ENCODE measurements at places on chromosomes 13 and 19. TPM values are rescaled to one million over a fixed set of nuclear protein-coding genes. Genes with fewer than 3 reads are reported as not detected.

ZNF667 gene
- total RNA-seq = 12.9 TPM

DNA sequence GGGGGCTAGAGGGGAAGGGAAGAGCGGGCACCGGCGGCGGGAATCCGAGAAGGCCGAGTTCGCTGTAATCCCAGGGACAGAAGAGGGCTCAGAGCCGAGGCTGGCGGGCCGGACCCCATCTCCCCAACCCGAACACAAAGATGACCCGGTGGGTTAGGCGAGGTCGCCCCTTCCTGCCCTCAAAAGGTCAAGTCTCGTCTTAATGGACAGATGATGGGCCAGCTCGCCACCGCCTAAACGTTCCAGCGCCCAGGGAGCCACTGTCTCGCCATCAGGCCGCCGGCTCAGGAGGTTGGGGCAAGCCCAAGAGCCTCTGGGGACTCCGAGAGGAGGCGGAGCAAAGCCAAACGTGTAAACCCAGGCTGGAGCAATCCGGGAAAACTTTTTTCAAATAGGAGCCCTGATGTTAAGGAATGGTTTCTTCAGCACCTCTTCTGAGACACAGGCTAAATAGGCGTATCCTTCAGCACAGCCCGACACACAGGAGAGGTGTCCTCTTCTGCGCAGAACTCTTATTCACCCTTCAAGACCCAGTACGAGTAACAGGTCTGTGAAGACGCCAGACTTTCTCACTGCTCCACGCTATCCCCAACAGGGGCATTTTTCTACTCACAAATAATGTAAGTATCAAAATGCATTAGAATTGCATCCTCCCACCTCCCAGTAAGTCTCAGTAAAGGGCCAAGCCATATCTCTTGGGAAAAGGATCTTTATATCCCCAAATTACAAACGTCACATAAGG, 6.3 kb upstream of the POU4F1 start:
- H3K36me3 ChIP-seq = no peaks in the 10 kb centered on the region
- H3K27me3 ChIP-seq = peaks cover 74% of the 10 kb centered on the region
- H3K4me3 ChIP-seq = peak overlapping the region; percentile 27
- H3K4me1 ChIP-seq = peaks cover 5% of the 10 kb centered on the region
- peak; percentile 38 for DNase-seq

RAB8A gene
- 71.4 TPM for total RNA-seq

DNA sequence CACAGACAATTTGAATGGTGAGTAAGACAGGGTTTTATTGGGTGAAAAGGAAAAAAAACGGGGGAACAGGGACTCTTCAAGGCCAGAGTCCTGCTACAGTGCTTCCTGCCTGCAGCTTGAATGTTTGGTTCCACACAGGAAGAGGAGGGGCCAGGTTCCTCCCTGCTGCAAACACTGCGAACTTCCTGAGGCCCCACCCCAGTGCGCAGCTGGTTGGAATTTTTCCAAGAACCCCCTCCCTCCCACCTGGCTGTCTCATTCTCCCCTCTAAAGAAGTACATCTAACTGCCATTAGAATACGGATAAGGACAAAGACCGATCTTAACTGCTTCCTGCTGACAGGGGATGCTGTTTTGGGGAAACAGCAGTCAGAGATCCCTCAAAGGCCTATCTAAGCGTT, 184.9 kb downstream of the GGACT start:
- peaks cover 8% of the 10 kb centered on the region for H3K36me3 ChIP-seq
- H3K27ac ChIP-seq = no peak overlapping the region
- no peak overlapping the region for H3K4me3 ChIP-seq
- no peaks in the 10 kb centered on the region for H3K27me3 ChIP-seq

DNA sequence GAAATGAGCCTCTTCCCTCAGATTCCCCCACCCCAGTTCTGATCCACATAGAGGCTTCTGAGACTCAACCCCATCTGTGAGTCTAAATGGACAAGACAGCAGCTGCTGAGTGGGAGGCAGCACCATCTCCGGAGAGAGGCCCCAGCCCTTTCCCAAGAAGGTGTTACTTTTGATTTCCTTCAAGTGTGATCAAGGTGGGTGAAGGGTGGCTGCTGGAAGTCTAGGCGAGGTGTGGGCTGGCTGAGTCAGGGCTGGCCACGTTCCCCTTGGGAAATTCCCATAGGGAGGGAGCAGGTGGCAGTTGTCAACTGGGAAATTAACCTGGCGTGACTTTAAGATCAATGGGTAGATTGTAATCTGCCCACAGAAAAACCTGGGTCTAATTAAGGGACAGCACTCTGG, 148.0 kb downstream of the FOXO1 start:
- peaks cover 5% of the 10 kb centered on the region for H3K4me1 ChIP-seq
- no peak for DNase-seq
- H3K27ac ChIP-seq = no peak overlapping the region
- H3K36me3 ChIP-seq = no peaks in the 10 kb centered on the region

- no peak overlapping the region for H3K27ac ChIP-seq
- DNase-seq = no peak
- H3K4me3 ChIP-seq = no peak overlapping the region
- no peaks in the 10 kb centered on the region for H3K4me1 ChIP-seq
Observed at GRCh38 chr13:38358684-38359083, 9.0 kb downstream of the UFM1 start.

EML2 gene
- 74.5 TPM for total RNA-seq

DNA sequence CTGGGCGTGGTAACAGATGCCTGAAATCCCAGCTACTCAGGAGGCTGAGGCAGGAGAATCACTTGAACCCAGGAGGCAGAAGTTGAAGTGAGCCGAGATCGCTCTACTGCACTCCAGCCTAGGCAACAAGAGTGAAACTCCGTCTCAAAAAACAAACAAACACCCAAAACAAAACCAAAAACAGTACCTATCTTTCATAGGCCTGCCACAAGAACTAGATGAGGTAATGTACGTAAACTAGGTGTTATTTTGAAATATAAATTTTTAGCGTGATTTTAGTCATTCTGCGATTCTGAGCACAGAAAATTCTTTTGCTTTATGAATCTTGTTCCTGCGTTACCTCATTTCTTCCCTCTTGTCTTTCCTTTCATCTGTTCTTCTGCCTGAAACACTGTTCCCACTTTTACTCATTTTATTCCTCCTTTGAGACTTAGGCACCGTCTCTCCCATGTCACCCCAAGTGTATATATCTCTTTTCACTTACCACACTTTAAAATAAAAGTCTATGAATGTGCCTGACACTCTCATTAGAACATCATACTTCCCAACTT, 238.2 kb upstream of the HTR2A start:
- DNase-seq = no peak
- no peaks in the 10 kb centered on the region for H3K36me3 ChIP-seq
- no peak overlapping the region for H3K27ac ChIP-seq
- no peak overlapping the region for H3K4me3 ChIP-seq

DNA sequence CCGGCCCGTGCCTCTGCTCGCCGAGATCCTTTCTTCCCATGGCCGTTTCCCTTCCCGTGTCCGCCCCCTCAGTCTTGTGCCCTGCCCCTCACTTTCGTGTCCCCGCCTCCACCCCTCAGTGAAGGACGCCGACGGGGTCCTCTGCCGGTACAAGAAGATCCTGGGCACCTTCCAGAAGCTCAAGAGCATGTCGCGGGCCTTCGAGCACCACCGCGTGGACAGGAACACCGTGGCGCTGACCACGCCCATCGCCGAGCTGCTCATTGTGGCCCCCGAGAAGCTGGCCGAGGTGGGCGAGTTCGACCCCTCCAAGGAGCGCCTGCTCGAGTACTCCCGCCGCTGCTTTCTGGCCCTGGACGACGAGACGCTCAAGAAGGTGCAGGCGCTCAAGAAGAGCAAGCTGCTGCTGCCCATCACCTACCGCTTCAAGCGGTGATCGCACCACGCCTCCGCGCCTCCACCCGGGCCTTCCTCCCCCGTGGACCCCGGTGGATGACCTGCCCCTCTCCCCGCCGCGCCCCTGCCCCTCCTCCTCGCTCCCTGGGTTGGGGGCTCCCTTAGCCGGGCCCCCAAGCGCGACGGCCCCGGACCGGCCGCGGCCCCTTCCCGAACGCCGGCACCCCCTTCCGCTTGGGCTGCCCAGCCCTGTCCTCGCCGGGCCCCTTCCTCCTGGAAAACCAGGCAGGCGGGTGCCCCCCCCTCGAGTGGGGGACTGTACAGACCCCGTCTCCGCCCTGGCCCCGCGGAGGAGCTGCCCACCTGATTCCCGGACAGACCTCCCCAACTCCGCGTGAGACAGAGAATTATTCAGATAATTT, 2.3 kb upstream of the U2AF2 start:
- H3K36me3 ChIP-seq = peaks cover 4% of the 10 kb centered on the region
- no peak for DNase-seq
- peaks cover 15% of the 10 kb centered on the region for H3K4me1 ChIP-seq
- no peak overlapping the region for H3K27ac ChIP-seq
- no peak overlapping the region for H3K4me3 ChIP-seq

DNA sequence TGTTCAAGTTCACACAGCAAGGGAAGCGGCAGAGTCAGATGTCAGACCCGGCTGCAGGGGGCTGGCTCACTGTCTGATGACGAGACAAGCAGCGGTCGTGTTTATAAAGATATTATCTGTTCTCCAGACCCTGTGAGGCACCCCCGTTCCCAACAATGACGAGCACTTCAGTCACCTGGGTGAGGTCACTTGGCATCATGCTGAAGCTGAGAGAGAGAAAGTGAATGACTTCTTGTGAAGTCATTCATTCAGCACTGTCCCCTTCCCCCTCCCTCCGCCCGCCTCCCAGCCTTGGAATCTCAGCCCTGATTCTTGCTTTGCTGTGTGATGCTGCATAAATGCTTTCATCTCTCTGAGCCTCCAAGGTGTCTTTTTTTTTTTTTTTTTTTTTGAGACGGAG, 4.9 kb upstream of the LYPD3 start:
- H3K4me3 ChIP-seq = no peak overlapping the region
- H3K27me3 ChIP-seq = peaks cover 9% of the 10 kb centered on the region
- DNase-seq = no peak
- H3K4me1 ChIP-seq = peaks cover 3% of the 10 kb centered on the region
